ENCODE measurements at places on chromosomes 7 and 10.

- DNase-seq: no peak
Measured at GRCh38 chr10:69929575-69929974, 123.1 kb upstream of the MACROH2A2 start.

GRCh38 chr7:120332433-120332832 is 59.5 kb downstream of the KCND2 start:
- DNase-seq: no peak

DNA sequence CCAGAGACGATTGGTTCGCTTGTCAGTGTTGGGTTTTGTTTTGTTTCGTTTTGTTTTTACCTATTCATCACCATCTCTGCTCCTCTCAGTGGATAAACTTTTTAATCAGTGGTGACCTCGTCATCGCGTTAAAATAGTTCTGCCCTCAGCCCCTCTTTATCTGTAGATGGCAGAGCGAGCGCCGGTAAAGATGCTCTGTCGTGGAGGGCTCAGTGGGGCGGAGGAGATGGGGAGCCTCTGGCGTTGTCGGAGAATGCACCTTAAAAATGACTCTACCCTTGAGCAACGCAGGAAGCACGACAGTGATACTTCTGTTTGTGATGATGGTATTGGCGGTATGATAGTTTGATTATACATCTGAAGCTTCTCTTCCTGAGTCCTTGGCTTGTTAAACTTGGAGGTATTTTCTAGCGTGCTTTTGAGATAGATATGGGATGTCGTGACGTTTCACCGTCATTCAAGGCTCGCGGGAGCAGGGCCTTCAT is 554 bp downstream of the CSGALNACT2 start:
- DNase-seq: peak; percentile 19

DNA sequence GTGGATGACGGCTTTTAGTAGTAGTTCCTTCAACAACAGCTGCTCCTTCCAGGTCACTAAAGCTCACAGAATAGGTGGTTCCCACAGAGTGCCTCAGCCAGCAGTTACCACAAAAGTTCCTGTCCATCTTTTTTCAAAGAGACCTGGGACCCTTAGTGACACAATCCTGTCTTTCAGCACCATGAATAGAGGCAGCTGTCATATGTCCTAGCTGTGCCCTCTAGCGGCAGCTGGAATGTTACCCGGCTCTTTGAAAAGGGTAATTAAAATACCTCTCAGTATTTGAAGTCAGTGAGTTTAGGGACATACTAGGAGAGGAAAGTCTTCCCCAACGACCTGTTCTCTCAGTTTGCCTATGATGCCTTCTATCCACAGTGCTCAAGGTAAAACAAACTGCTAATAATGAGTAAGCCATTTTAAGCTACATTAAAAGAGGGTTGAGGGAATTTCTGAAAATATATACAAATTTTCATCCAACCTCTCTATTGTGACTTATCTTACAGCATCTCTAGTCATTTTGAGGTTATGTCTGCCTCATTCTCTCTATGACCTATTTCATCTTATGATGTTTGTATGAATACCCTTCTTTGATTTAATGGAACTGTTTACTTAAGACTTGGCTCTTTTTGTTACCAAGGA is 290.8 kb downstream of the NXPH1 start:
- DNase-seq: no peak

DNA sequence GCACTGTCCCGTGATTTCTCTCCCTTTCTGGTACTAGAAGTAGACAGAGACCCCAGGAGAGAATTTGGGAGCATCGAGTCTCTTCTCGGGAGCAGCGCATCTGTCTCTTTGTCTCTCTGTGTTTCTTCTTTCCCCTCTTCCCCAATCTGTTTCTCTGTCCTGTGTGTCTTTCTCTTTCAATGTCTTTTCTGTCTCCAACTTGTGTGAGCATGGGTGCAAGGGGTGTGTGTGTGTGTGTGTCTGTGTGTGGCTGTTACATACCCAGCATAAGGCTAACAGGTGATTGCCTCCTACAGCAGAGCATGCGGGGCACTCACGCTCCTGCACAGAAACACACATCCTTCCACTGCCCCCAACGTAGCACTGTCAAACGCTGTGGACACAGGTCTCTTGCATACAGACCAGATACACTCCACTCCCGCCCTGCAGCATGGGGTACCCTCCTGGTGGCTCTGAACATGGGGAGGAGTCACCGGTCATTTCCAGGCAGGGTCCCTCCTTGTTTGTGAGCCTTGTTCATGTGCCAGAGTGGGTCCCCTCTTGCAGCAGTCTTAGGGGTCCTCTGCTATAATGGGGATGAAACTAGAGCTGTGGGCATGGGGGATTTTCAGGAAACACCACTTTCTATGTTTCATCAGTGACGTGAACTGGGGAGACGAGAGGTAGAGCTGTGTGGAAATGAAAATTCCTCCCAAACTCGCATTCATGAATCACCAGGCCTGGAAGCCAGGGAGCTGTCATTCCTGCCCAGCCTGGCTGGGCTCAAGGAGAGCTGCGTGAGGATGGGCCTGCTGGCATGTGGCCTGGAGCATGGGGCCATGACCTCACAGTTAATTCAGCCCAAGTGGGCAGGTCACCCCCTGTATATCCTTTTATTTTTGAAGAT is 980 bp downstream of the ADAMTS14 start:
- peak; percentile 88 for DNase-seq

- no peak for DNase-seq
Measured at GRCh38 chr7:68203251-68203650, 1206.6 kb downstream of the TYW1 start.

DNA sequence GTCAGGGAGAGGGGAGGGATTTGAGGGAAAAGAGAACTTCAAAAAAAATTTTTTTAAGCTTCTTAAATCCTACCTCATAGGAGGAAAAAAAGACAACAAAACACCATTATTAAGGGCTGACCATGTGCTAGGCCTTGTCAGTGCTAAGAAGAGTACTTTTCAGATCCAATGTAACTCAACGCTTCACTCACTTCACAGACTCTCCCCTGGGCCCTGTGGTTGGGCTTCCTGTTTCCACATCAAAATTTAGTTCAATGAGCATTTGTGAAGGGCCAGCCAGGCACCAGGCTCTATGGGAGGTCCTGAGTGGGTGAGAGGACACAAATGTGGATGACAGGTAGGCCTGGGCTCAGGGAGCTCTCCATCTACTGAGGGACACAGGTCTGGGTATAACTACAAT is 249.8 kb downstream of the PTEN start:
- DNase-seq: peak; percentile 56

GRCh38 chr10:131869344-131869743 is 31.5 kb upstream of the PPP2R2D start:
- DNase-seq: no peak

DNA sequence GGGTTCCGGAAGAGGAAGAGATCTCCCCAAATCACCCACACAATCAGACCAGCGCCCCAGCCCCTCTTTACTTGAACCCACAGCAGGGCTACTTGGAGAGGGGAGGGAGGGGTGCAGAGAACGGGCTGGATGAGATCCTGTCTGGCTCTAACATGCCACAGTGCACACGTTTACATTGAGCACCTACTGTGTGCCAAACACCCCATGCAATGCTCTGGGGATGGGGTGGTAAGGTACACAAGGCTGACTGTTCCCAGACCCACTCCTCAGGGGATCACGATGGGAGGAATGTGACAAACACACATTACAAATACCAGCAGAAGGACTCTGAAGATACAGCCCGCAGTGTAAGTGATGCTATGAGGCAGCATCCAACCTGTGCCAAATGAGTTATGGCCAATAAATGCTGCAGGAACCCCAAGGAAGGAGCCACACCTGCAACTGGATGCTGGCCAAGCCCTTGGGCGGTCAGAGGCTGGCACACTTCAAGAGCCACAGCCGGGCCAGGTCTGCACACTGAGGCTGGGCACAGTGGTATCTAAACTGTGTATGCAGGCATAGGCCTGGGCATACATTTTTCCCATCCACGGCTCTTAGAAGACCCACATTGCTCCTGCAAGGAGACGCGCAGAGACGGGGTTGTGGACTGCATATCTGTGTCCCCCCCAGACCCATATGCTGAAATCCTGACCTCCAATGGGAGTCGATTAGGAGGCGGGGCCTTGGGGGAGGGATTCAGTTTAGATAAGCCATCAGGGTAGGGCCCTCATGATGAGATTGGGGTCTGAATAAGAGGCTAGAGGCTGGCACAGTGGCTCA is 6.4 kb downstream of the SPOCK2 start:
- DNase-seq: no peak

Measured in fibroblast of skin of scalp (primary cell).